Right lobe of liver (tissue), 6 donors: ENCODE measurements at places on chromosomes 4 and X. TPM values are rescaled to one million over a fixed set of nuclear protein-coding genes. Genes with fewer than 3 reads are reported as not detected.

Gene IL13RA1
- total RNA-seq: 115 TPM

Gene TMSB15C
- not detected for total RNA-seq

Gene BOD1L1
- 8.7 TPM for total RNA-seq

Gene ARL9
- not detected for total RNA-seq

Gene BEND4
- total RNA-seq: 0.15 TPM

Gene TBC1D19
- 2.1 TPM for total RNA-seq

Gene APLN
- 0.74 TPM for total RNA-seq
